ENCODE measurements at places on chromosomes 1 and 21. TPM values are rescaled to one million over a fixed set of nuclear protein-coding genes. Genes with fewer than 3 reads are reported as not detected.

Gene GPR89A
- total RNA-seq: 22.5 TPM

Gene FAM163A
- total RNA-seq: not detected

Gene MMP23B
- 4.9 TPM for total RNA-seq

Gene GSTM2
- 10.2 TPM for total RNA-seq

Gene KCNQ4
- 0.81 TPM for total RNA-seq

GRCh38 chr21:46181953-46182547, 2.2 kb downstream of the SPATC1L start:
- H3K27ac ChIP-seq: no peak overlapping the region
- H3K36me3 ChIP-seq: no peaks in the 10 kb centered on the region
- H3K4me1 ChIP-seq: no peaks in the 10 kb centered on the region
- H3K4me3 ChIP-seq: no peak overlapping the region
- H3K27me3 ChIP-seq: no peaks in the 10 kb centered on the region

DNA sequence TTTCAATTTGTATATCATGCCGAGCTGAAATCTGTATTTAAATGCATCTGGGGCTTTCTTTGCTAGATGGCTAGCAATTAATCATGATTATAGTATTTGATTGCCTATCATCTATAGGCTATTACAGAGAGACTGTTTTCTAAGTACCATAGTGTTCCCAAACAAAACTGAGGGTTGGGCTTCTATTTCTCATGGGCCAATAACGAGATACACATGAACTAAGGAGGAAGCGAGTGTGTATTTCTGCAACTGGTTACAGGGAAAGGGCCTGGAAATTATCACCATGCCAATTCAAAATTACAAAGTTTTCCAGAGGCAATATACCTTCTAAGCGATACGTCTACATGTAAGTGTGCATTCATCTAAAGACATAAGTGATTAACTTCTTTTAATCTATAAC, 744.5 kb upstream of the BRINP3 start:
- H3K4me3 ChIP-seq: no peak overlapping the region
- DNase-seq: no peak
- no peak overlapping the region for H3K27ac ChIP-seq
- H3K27me3 ChIP-seq: no peaks in the 10 kb centered on the region

- no peak overlapping the region for H3K4me3 ChIP-seq
- no peaks in the 10 kb centered on the region for H3K36me3 ChIP-seq
- peaks cover 30% of the 10 kb centered on the region for H3K4me1 ChIP-seq
- H3K27me3 ChIP-seq: no peaks in the 10 kb centered on the region
- H3K27ac ChIP-seq: peak overlapping the region; percentile 97
- DNase-seq: no peak
Observed at GRCh38 chr21:35189077-35189863, 140.2 kb upstream of the RUNX1 start.

DNA sequence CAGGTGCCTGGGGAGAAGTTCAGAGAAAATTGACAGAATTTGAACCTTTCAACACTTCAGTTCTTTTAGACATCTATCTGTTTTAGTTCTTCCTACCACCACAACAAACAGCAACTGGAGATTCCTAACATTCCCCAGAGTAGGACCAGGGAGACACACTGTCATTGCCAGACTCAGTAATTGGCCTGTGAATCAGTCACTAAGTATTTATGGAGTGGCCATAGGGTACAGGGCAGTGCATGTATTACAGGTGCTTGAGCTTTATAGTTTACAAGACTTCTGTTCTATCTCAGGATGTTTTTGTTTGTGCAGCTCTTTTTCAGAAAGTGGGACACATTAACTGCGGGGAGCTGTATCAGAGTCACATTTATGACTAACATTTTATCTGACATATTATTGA, 1.7 kb downstream of the CDC14A start:
- no peak overlapping the region for H3K27ac ChIP-seq
- H3K36me3 ChIP-seq: no peaks in the 10 kb centered on the region
- DNase-seq: no peak
- H3K4me1 ChIP-seq: peaks cover 31% of the 10 kb centered on the region

- no peak overlapping the region for H3K4me3 ChIP-seq
- no peaks in the 10 kb centered on the region for H3K27me3 ChIP-seq
- H3K27ac ChIP-seq: 0 out of 2 replicates have a peak overlapping the region, but pooled peaks have one; percentile 10
Observed at GRCh38 chr1:60866226-60866900, 216.0 kb upstream of the NFIA start.

- H3K27ac ChIP-seq: no peak overlapping the region
- no peaks in the 10 kb centered on the region for H3K36me3 ChIP-seq
- H3K4me3 ChIP-seq: no peak overlapping the region
- H3K4me1 ChIP-seq: no peaks in the 10 kb centered on the region
Observed at GRCh38 chr1:100362821-100363466, 10.6 kb downstream of the CDC14A start.

- no peaks in the 10 kb centered on the region for H3K4me1 ChIP-seq
- H3K4me3 ChIP-seq: no peak overlapping the region
- H3K27me3 ChIP-seq: peaks cover 8% of the 10 kb centered on the region
- DNase-seq: no peak
- H3K27ac ChIP-seq: no peak overlapping the region
- H3K36me3 ChIP-seq: no peaks in the 10 kb centered on the region
Observed at GRCh38 chr1:14782741-14783591, 184.5 kb downstream of the KAZN start.

GRCh38 chr1:53328541-53329499, 950 bp upstream of the LRP8 start:
- no peak overlapping the region for H3K27ac ChIP-seq
- no peaks in the 10 kb centered on the region for H3K27me3 ChIP-seq
- no peak for DNase-seq
- H3K4me1 ChIP-seq: peaks cover 34% of the 10 kb centered on the region
- H3K4me3 ChIP-seq: peak overlapping the region; percentile 78

- no peak for DNase-seq
- H3K27ac ChIP-seq: peak overlapping the region; percentile 57
- no peaks in the 10 kb centered on the region for H3K27me3 ChIP-seq
- H3K4me1 ChIP-seq: peaks cover 34% of the 10 kb centered on the region
Observed at GRCh38 chr1:117653732-117654492, 48.1 kb downstream of the TENT5C start.

DNA sequence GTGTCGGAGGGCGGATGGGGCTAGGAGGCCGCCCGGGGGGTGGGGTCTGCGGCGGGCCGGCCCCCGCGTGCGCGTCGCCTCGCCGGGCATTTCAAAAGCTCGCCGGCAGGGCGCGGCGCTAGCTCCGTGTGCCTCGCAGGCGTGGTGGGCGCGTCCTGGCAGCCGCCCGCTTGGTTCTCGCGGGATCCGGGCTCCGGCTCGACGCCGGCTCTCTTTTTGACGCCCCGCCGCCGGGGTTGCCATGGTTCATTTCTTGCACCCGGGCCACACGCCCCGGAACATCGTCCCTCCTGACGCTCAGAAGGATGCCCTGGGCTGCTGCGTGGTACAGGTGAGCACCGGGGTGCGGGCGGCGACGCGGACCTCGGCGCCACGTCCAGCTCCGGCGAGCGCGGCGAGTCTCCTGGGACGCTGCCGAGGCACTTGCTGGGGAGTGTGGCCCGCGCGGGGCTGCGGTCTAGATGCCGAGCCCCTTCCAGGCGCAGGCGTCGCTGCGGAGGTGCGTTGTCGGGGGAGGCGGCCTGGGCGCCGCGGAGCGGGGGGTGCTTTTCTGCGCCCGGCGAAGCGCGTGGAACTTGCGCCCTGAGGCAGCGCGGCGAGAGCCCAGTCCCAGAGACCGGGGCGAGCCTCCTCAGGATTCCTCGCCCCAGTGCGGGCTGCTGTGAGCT, at the start of gene ZYG11A:
Gene ZYG11A (plus strand): TSS at position 118 of the 668 bp plus-strand sequence. CDS start 124 bp downstream, at position 242.
- no peaks in the 10 kb centered on the region for H3K27me3 ChIP-seq
- H3K4me3 ChIP-seq: peak within 1 kb of the TSS; percentile 95
- H3K4me1 ChIP-seq: peaks cover 19% of the 10 kb centered on the region
- peak within 1 kb of the TSS; percentile 59 for H3K27ac ChIP-seq
- no peaks in the 10 kb centered on the region for H3K36me3 ChIP-seq

- H3K4me3 ChIP-seq: no peak overlapping the region
- peaks cover 13% of the 10 kb centered on the region for H3K4me1 ChIP-seq
- no peaks in the 10 kb centered on the region for H3K27me3 ChIP-seq
Observed at GRCh38 chr1:111535256-111536191, 32.1 kb upstream of the ADORA3 start.

DNA sequence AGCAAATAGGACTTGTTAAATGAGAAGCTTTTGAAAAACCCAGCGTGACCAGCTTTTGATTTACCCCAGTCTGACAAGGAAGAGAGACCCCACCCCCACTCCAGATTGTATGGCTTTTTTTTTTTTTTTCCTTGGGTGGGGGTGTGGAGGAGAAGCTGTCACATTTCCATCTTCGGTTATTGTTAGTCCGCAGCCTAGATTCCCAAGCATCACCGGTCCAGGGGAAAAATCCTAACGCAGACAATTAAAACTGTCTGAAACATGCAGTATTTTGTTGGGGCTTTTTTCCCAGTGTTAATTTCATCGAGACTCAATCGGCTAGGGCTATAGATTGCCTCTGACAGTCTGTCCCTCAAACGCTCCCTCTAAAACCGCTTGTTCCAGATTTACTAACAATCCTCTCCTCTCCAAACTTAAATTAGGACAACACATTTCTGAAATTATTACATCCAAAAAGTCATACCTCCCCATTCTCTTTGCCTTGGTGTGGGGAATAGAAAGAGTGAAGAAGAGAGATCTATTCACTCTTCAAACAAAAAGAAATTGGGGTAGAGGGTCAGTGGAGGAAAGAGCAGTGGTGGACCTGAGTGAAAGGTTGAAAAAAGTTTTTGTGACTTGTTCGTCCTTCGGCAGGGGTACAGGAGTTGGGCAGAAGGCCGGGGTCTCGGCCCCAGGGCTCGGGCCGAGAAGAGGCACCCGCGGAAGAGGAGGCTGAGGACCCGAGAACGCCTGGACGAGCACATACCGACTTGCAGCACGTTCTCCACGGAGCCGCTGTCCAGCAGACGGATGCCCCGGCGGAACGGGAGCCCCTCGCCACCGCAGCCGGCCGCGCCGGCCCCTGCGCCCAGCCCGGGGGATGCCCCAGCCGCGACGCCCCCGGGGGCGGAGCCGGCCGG, 1.1 kb downstream of the ZSWIM5 start:
- H3K27me3 ChIP-seq: peaks cover 6% of the 10 kb centered on the region
- H3K27ac ChIP-seq: no peak overlapping the region
- no peaks in the 10 kb centered on the region for H3K36me3 ChIP-seq
- peak overlapping the region; percentile 95 for H3K4me3 ChIP-seq
- peak; percentile 12 for DNase-seq

All from PC-9 (cell line).